ENCODE measurements at places on chromosomes 4 and X. TPM values are rescaled to one million over a fixed set of nuclear protein-coding genes. Genes with fewer than 3 reads are reported as not detected.
A peak's percentile ranks its signal among the peaks of the same experiment; 100 is the strongest.

GRCh38 chr4:112418092-112418491 is 97.9 kb downstream of the NEUROG2 start:
- DNase-seq, result no peak

- no peak for DNase-seq
These were observed 56.0 kb upstream of the RASGEF1B start for GRCh38 chr4:81527709-81528108.

DNA sequence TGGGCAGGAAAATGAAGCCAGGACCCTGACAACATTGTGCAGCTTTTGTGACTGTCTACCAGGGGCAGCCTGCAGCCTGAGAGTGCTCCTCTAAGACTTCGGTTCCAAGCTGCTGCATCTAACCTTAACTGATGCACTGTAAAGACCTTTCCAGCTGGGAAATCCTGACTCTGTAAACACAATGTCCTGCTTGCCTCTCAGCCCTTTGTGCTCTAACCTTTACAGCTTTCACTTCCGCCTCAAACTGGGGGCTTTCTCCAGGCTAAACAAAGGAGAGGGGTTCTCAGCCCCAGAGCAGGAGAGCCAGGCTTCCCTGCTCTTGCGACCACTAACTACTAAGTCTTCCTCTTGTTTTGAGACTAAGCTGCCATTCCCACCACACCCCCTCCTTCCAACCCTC is 19.3 kb upstream of the RASL11B start:
- no peak for DNase-seq

DNA sequence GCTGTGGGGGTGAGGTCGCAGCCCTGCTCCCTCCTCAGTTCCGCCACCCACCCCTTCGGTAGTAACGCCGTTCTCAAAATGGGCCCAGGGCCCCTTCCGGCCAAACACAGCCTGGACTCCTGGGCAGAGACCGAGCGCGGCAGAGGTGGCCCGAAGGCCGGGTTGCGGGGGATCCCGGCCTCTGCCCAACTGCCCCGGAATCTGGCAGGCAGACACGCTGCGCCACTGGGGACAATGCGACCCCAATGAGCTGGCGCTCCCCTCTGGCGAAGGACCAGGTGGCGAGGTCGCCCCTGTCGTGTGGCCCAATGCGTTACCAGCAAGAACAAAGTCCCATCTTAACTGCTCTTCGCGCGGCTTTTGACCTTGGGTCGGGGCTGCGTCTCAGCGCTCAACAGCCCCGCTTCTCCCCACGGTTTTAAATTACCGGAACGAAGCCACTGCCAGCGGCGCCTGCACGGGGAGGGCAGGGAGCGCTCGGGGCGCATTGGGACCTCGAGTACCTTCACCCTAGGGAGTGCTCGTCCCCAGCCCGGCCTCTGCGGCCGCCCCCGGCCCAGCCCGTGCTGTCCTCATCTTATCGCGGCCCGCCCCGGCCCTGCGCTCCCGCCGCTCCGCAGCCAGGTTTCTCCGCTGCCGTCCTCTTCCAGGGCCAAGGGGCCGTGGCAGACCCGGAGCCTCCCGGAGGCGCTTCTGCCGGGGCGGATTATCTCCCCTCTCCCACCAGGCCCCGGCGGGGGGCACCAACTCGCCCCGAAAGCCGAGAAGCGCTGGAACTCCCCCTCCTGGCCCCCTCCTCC is 22.2 kb upstream of the HMX1 start:
- no peak for DNase-seq

- DNase-seq, result no peak
These were observed 230.9 kb downstream of the IQCM start for GRCh38 chr4:149584722-149585121.

DNA sequence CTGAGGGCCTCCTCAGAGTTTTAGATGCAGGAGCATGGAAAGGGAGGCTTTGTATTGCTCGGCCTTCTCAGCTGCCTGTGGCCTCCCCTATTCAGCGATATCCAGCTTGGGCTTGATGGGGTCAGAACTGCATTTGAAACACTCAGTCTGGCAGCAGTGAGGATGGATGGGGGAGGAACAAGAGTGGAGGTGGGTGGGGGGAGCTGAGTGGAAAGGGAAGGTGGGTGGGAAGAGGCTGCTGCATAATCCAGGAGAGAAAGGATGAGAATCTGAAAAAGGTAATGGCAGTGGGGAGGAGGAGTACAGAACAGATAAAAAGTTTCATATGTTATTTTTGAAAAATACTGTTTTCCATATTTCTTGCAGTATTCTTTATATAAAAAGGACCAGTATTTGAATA is 202.7 kb downstream of the SLC4A4 start:
- DNase-seq, result no peak

GRCh38 chr4:98506462-98507132 is 151.8 kb downstream of the TSPAN5 start:
- no peak for DNase-seq

- DNase-seq, result no peak
These were observed 77.9 kb downstream of the ADAM29 start for GRCh38 chr4:174996079-174996478.

GRCh38 chr4:65600656-65601055 is 69.6 kb downstream of the EPHA5 start:
- no peak for DNase-seq

GRCh38 chr4:41281038-41281634 is 24.4 kb downstream of the UCHL1 start:
- DNase-seq, result peak; percentile 79

- DNase-seq, result no peak
These were observed 355.7 kb downstream of the HS3ST1 start for GRCh38 chr4:11072999-11073398.

GRCh38 chr4:111434586-111434985 is 710.7 kb upstream of the FAM241A start:
- DNase-seq, result no peak

- DNase-seq, result no peak
These were observed 32.1 kb upstream of the BEND2 start for GRCh38 chrX:18252644-18253359.

DNA sequence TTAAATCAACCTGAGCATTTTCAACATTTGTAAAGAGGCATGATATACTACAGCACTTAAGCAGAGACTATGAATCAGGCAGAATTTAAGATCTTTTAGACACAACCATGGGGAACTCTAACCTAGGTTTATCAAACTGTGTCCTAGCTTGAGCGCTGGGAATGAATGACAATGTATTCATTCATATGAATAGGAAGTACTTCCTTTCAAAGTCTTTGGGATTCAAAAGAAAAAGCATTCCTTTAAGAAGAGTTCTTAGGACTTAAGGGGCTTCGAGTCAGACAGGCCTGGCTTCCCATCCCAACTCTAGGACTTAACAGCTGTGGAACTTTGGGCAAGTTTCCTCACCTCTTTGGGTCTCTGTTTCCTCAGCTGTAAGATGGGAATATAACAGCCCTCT is 104.6 kb downstream of the ANAPC4 start:
- no peak for DNase-seq

GRCh38 chr4:780716-781492 is 45.0 kb downstream of the CPLX1 start:
- DNase-seq, result no peak

DNA sequence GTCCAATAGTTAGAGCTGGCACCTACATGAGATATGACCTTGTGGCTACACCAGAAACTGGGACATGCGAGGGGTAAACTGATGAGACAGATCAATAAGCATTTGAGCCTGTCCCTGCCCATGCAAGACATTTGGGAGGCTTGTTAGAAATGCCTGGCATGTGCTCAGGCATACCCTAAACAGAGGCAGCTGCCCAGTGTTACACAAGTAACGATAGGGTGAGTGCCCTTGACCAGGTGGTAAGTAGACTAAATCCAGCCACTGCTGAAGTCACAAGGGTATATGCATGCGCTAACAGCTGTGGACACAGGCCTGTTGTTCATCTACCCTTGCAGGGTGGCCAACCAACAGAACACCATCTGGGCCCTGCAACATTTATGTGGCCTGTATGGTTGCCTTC is 56.1 kb upstream of the CCDC149 start:
- no peak for DNase-seq

DNA sequence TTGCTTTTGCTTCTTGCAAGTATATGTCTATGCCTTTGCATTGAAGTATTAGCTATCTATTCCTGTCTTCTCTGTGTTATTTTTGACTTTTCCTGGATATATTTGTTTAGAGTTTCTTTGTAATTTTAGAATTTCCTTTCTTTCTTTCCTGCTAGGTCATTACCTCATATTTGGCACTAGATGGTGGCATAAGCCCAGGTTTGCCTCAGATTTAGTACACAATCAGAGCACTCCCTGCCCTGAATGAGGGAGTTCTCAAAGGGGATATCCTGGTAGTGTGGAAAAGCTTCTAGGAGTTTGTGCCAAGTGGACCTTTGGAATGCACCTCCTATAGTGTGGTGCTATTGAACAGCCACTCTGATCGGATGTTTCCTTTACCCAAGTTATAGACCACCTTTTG is 181.6 kb downstream of the UGT8 start:
- no peak for DNase-seq

DNA sequence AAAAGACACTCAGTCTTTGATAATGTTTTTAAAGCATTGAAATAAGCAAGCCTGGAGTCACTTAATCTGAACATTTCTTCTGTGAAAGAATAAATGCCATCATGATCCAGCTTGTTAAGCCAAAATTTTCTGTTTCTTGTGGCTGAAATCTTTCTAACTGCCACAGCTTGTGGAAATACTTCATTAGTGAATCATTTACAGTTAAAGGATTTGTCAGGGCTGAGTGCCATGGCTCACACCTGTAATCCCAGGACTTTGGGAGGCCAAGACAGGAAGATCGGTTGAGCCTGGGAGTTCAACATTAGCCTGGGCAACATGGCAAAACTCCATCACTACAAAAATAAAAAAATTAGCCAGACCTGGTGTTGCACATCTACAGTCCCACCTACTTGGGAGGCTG is 93.3 kb upstream of the PDE5A start:
- DNase-seq, result no peak

GRCh38 chr4:11441194-11441556 is 12.5 kb upstream of the HS3ST1 start:
- DNase-seq, result no peak

GRCh38 chr4:118761397-118762016 is 74.4 kb downstream of the SEC24D start:
- DNase-seq, result no peak

DNA sequence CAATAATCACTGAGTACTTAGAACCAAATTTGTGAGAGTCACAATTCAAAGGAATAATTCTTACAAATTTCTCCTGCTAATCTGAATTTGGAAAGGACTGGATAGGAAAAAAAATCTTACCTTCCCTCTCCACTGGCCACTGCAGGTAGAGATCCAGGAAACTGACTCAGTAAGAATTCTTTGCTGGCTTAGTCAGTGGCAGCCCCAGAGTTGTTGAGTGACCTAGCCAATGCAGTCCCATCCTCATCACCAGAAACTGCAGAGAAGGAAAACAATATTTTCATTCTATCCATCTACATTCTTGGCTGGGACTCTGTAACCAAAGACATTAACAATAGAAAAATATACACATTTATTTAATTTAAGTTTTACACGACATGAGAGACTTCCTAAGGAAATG is 572.0 kb downstream of the ADGRL3 start:
- DNase-seq, result no peak

DNA sequence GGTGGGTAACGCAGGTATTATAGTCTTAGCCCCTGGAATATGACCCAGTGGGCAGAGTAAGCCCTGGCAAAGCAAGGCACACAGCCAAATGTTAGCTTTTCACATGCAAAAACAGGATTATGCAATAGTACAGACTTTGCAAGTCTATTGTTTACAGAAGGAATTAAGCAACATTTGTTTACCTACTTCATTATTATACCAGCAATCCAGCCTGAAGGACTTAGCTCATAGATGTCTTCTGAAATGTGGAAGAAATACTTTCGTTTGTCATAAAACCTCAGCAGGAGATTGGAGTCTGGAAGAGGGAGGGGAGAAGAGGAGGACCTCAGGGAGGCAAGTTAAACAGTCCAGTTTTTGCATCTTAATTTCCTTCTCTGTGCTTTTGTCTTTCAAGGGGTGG is 226.7 kb upstream of the CENPE start:
- DNase-seq, result no peak

DNA sequence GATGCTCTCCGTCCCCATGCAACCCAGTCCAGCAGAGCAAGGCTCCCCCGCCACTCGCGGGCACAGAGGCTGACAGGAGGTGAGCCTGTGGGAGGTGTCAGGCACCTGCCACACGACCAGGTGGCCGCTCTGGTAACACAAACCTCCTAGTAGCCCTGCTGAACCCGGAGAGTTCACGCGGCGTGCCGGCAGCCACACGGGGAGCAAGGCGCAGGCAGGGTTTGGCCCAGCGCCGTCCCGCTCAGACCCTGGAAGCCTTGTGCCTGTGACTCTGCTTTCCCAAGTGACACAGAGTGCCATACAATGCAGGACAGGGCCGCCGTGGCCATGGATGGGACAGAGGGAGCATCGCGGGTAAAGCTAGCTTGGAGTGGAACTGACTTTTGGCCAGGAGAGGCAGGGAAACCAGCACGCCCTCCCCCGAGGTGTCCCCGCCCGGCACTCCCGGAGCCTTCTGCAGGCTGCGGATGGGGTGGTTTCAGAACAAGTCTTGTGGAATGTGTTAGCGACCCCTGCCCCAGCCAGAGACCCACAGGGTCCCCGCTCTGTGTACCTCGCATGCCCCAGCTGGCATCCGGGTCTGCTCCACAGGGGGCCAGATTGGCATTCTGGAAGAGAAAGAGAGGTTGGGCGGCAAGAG is 44.7 kb upstream of the AFAP1 start:
- DNase-seq, result no peak

DNA sequence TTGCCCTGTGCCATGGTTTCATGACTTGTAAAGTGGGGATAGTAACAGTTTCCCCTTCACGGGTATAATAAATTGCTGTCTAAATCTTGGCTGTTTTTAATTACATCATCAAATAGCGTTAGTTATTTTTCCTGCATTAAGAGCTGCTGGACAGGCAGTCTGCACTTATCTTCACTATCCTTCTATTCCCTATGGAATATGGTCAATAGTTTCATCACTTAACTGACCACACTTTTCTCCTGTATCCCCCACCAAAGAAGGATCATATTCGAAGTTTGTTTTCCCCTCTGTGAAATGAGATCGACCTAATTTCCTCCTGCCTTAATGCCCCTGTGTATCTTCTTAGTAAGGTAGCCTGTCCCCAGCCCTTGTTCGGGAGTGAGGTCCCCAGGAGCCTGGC is 133.2 kb downstream of the SHROOM3 start:
- DNase-seq, result no peak

- no peak for DNase-seq
These were observed 28.2 kb upstream of the RPS6KA3 start for GRCh38 chrX:20294957-20295356.

The H2BW2 gene
- total RNA-seq, result not detected

The CABS1 gene
- total RNA-seq, result not detected

The ANOS1 gene
- total RNA-seq, result not detected

The MAGEA1 gene
- not detected for total RNA-seq

The UGT2B11 gene
- total RNA-seq, result not detected

The XPNPEP2 gene
- not detected for total RNA-seq

The ATP6AP1 gene
- total RNA-seq, result 117 TPM

The MGST2 gene
- 5.5 TPM for total RNA-seq

The CT45A10 gene
- not detected for total RNA-seq

The CXorf49 gene
- not detected for total RNA-seq

The SSX2 gene
- total RNA-seq, result not detected

The IL3RA gene
- 0.15 TPM for total RNA-seq

The TMEM35A gene
- 3.3 TPM for total RNA-seq

The PAPSS1 gene
- 59.9 TPM for total RNA-seq
